ENCODE measurements at places on chromosomes 3 and 15. TPM values are rescaled to one million over a fixed set of nuclear protein-coding genes. Genes with fewer than 3 reads are reported as not detected.
A peak's percentile ranks its signal among the peaks of the same experiment; 100 is the strongest.

GRCh38 chr3:185629554-185630181 lies 43.6 kb downstream of the SENP2 start:
- no peak for DNase-seq

IL17RD gene
- not detected for total RNA-seq

- no peak for DNase-seq
Observed at GRCh38 chr3:45719655-45720487, 30.7 kb downstream of the SACM1L start.

DLEC1 gene
- total RNA-seq, result 1.4 TPM

- DNase-seq, result no peak
Observed at GRCh38 chr3:30122359-30122758, 484.0 kb upstream of the TGFBR2 start.

NPAP1 gene
- not detected for total RNA-seq

NMNAT3 gene
- total RNA-seq, result 0.94 TPM

GRCh38 chr3:171770689-171771620 lies 39.3 kb downstream of the PLD1 start:
- no peak for DNase-seq

ARGFX gene
- total RNA-seq, result not detected

GRCh38 chr15:89556413-89557262 lies 18.6 kb upstream of the TICRR start:
- peak; percentile 53 for DNase-seq

- DNase-seq, result no peak
Observed at GRCh38 chr15:94586099-94586498, 354.7 kb downstream of the MCTP2 start.

DNA sequence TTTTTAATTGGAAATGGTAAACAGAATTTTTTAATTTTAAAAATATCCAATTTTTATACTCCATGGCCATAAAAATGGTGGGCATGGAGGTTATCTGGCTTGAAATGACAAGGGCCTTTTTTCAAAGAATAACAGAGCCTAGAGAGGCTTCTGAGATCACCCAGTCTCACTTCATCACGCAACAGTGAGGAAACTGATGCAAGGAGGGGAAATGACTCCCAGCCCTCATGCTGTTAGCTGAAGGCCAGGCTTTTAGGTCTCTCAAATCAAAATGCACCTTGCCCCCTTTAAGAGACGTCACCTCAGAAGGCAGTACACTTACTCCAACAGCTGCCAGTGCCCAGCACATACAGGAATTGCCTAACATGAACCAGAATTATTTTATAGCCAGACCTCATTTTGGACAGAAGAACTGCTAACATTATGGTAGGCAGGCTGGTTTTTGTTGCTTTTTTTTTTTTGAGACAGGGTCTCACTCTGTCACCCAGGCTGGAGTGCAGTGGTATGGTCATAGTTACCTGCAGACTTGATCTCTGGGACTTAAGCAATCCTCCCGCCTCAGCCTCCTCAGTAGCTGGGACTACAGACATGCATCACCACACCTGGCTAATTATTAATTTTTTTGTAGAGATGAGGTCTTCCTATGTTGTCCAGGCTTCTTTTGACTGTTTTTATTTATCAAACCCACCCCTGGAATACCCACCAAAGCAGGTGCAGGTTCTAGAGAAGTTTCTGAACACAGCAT lies 9.1 kb downstream of the RAB43 start:
- DNase-seq, result peak; percentile 45

- no peak for DNase-seq
Observed at GRCh38 chr15:84822653-84823281, 5.6 kb downstream of the ALPK3 start.

SPINK8 gene
- total RNA-seq, result not detected

GOLGA8J gene
- total RNA-seq, result not detected

- no peak for DNase-seq
Observed at GRCh38 chr15:100900136-100900794, 18.9 kb upstream of the LRRK1 start.

- no peak for DNase-seq
Observed at GRCh38 chr15:42733027-42733426, 3.9 kb downstream of the CDAN1 start.

- peak; percentile 88 for DNase-seq
Observed at GRCh38 chr3:172591876-172592771, 68.9 kb upstream of the TNFSF10 start.

SHF gene
- total RNA-seq, result 0.79 TPM

DNA sequence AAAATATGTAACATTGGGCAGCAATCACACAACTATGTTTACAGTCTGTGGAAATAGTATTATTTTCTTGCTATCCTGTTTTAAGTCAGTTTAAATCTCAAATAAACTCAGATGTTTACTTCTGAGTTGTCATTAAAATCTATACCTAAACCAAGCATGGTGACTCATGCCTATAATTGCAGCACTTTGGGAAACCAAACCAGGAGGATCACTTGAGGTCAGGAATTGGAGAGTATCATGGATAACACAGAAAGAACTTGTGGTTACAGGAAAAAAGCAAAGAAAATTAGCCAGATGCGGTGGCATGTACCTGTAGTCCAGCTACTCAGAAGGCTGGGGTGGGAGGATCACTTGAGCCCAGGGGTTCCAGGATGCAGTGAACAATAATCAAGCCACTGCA lies 631.6 kb upstream of the EPHA6 start:
- DNase-seq, result no peak

GRCh38 chr15:31758126-31758525 lies 272.2 kb upstream of the CHRNA7 start:
- DNase-seq, result no peak

ITIH1 gene
- not detected for total RNA-seq

TTC23 gene
- total RNA-seq, result 3.1 TPM

DNA sequence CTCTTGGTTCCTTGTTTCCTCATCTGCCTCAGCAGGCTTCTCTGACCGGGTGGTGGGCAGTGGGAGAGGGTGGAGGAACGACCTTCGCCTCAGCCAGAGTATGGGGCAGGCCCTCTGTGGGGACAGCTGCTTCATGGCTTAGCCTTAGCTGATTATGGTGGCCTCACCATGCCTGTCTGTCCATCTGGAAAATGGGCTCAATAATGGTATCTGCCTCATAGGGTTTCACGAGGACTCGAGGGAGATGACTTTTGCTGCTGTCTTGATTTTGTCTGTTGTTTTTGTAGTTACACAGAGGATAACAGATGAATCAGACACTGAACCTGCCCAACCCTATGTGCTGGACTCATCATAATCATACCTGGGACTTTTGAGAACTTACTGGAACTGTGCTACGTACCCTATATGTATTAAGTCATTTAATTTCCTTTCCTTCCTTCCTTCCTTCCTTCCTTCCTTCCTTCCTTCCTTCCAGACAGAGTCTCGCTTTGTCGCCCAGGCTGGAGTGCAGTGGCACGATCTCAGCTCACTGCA lies 46.5 kb downstream of the CDC25A start:
- DNase-seq, result no peak

GRCh38 chr15:92645051-92645631 lies 10.4 kb downstream of the FAM174B start:
- DNase-seq, result no peak

- no peak for DNase-seq
Observed at GRCh38 chr15:31453558-31454318, 127.1 kb downstream of the KLF13 start.

DNA sequence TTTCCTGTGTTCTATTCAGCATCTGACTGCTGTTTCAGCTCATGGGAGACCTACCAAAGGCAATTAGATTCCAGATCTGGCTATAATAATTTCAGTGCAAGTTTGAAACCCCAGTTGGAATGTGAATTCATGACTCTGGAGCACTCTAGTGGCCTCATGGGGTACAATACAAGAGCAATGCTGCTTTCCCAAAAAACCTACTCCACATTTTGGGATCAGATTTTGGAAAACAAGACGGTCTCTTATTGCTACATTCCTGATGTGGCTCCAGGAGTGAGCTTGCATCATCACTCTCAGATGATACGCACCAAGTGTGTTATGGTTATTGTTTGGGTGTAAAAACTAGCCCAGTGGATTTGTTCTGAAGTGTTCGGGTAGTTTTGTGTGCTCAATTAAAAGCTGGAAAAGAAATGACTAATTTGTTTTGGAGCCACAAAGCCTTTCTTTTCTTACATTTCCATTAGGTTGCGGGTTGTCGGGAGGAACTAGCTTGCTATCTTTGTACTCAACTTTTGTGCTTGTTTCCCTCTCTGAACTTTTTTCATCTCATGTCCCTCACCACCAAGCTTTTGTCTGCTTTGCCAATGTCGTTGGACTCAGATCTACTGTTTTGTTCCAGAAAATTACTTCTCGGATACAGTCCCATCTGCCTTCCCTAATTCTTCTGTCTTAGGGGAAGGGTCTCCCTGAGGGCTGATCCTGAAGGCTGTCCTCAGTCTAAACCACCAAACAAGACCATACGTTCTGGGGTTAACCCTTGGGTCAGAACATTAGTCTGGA lies 272.1 kb downstream of the BBX start:
- no peak for DNase-seq

FAM81A gene
- total RNA-seq, result 0.57 TPM

- DNase-seq, result no peak
Observed at GRCh38 chr3:158269942-158270341, 160.1 kb downstream of the RSRC1 start.

RPL4 gene
- 2,621 TPM for total RNA-seq

DNA sequence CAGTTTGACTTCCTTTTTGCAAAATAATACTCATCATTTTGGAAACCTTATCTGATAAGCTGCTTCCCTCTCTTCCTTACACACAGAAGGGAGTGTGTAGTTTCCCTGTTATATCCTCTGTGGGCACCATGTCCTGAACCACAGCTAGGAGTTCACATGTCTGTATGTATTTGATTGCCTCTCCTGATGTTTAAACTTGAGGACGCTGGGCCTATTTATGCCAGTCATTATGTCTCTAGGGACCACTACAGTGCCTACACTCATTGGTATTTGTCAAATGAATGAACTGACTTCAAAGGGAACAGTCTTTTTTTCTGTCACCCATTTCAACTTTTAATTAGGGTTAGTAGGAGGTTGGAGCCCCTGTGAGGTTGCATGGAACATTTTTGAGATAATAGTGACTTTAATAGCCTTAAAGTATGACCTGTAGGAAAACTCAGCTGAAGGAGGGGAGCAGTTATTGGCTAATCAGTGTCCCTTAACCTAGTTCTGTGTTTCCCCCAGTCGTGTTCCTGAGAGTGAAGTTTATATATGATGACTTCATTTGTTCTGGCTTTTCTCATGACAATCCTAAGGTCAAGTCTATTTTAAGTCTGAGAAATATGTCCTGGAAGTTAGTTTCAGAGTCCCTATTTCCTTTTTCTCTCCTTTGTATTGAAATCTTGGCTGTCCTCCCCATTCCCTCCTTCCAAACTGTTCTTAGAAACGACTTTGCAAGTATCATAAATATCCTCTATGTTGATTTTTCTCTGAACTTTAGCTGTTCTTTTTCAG lies 28.9 kb downstream of the PDE8A start:
- no peak for DNase-seq

SPATA12 gene
- total RNA-seq, result not detected

DNA sequence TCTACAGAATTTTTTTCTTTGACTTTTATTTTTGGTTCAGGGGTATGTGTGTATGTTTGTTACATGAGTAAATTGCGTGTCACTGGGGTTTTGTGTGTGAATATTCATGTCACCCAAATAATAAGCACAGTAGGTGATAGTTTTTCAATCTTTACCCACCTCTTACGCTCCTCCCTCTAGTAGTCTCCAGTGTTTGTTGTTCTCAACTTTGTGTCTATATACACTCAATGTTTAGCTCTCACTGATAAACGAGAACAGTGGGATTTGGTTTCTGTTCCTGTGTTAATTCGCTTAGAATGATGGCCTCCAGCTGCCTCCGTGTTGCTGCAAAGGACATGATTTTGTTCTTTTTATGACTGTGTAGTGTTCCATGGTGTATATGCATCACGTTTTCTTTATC lies 54.4 kb downstream of the MEF2A start:
- no peak for DNase-seq

THRB gene
- not detected for total RNA-seq

GRCh38 chr3:151556596-151556995 lies 95.7 kb upstream of the IGSF10 start:
- no peak for DNase-seq

NRROS gene
- total RNA-seq, result 36.6 TPM

- no peak for DNase-seq
Observed at GRCh38 chr3:54967731-54968161, 39.9 kb upstream of the LRTM1 start.

- DNase-seq, result no peak
Observed at GRCh38 chr3:134918441-134918840, 123.4 kb downstream of the EPHB1 start.

- DNase-seq, result no peak
Observed at GRCh38 chr3:126996905-126997304, 14.0 kb downstream of the PLXNA1 start.

DNA sequence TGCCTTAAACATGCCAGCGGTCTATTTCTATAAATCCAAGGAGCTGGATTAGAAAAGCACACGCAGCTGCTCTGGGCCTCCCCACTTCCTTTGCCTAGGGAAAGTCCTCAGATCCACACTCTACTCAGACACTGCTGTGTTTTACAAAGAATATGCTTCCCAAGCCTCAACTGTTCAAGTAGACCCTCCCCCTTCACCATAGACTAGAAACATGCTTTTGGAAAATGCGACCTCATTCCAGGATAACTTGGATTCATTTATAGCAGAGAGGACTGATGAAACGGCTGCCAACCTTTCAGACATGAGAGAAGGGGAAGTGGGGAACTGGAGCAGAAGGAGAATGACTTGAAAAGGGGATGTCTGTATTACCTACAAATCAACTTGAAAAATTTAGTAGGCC lies 64.0 kb downstream of the P3H2 start:
- no peak for DNase-seq

- no peak for DNase-seq
Observed at GRCh38 chr3:135982922-135983581, 17.5 kb downstream of the PPP2R3A start.

- DNase-seq, result no peak
Observed at GRCh38 chr3:16066975-16067374, 107.5 kb upstream of the GALNT15 start.

- DNase-seq, result peak; percentile 57
Observed at GRCh38 chr3:87997298-87997697, 61.5 kb downstream of the CGGBP1 start.

LCMT2 gene
- total RNA-seq, result 12.6 TPM

DNA sequence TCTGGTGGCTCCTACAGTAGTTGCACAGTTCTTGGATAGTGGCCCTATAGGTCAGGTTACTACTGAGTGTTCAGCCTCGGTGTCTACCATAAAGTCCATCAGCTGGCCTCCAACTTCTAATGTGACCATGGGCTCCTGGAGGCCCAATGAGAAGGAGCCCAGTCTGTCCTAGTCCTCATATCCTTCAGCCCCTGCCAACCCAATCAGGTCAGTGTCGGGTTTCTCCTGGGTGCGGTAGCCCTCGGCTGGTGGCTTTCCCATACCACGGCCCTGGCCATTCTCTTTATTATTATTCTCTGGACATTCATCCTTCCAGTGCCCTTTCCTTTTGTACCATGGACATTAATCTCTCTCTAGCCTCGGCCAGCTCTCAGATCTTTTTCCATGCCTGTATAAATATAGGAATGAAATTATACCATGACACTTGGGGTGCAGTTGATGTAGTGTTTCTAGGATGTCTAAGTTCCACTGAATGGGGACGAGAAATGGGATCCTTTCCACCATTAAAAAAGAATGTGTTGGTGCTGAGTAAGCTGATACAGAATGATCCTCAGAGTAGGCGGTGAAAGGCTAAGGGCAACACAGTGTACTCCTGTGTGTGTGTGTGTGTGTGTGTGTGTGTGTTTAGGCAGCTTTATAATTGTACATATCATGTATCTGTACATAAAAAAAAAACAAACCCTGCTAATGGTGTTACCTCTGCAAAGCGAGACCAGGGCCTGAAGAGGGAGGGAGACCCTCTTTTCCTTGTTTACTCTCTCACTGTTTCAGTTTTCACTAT lies 19.3 kb upstream of the NOX5 start:
- no peak for DNase-seq

Data from activated CD4-positive, alpha-beta T cell treated with anti-CD3 and anti-CD28 coated beads, Interleukin-2, amount 10 ng/mL, durations not matched to agents 7 days and 5 days (primary cell).